ENCODE measurements at places on chromosomes 16 and 17.

- no peak for DNase-seq
Measured at GRCh38 chr17:7849130-7849750, 5.6 kb upstream of the TMEM88 start.

DNA sequence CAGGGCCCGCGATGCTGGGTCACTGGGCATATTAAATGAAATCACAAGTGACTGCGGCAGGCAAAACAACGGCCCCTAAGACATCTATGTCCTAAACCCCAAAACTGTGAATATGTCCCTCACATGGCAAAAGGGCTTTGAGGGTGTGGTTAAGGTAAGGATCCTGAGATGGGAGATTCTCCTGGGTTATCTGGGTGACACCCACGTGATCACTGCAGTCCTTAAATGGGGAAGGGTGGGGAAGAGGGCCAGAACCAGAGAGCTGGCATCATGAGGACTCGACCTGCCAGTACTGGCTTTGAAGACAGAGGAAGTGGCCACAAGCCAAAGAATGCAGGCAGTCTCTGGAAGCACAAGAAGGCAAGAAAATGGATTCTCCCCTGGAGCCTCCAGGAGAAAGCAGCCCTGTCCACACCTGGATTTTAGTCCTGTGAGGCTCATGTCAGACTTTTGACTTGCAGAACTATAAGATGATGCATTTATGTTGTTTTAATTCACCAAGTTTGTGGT, 12.5 kb downstream of the COTL1 start:
- no peak for DNase-seq

DNA sequence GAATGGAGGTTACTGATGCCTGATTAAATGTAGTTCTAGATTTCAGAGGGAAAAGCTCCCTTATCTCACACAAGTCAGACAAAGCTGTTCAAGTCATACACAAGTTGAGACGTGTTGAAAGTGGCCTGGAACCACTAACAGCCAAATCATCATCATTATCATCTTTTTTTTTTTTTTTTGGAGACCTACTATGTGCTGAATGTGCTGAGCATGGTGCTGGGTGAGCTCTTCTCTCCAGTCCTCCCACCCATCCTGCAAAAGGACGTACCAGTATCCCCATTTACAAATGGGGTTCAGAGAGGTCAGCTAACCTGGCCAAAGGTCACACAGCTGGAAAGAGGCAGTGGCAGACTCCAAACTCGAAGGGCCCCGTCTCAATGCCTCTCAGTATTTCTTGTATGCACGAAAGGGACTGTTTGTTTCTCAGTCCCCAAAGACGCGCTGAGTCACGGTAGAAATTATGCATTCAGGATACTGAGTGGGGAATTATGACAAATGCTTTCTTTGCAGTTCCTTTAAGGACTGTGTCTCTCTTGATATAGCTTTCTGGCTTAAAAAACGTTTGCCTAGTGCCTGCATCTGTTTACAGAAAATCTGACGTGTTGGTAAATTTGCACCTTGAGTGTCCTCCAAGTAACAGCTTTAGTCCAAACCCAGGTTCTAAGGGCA, 235.5 kb downstream of the XYLT1 start:
- DNase-seq = no peak

GRCh38 chr16:57957673-57958392, 13.1 kb downstream of the CNGB1 start:
- DNase-seq = no peak

GRCh38 chr16:53915452-53916160, 211.7 kb downstream of the FTO start:
- no peak for DNase-seq

GRCh38 chr16:85521552-85522307, 91.4 kb upstream of the GSE1 start:
- no peak for DNase-seq

- DNase-seq = no peak
Measured at GRCh38 chr17:17355426-17355825, 52.3 kb downstream of the NT5M start.

GRCh38 chr17:58621174-58621573, 70.7 kb downstream of the TEX14 start:
- no peak for DNase-seq

DNA sequence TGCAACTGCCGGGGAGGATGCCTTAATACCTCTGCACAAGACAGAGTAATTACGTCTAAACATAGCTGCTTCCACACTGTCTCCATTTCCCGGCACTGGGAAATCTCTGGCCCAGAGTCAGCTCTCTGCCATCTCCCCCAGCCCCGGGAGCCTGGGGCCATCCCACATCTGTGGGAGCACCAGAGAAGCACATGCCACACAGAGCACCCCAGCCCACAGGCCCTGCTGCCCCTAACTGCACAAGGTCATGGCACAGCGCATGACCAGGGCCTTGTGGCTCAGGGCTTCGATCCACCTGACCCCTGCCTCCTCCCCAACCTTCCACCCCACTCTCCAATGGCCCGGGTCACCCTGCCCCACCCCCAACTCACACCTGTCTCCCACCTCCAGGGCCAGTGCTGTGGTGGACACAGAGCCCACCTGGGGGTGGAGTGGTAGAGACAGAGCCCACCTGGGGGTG, 36.6 kb upstream of the RBFOX3 start:
- DNase-seq = no peak

DNA sequence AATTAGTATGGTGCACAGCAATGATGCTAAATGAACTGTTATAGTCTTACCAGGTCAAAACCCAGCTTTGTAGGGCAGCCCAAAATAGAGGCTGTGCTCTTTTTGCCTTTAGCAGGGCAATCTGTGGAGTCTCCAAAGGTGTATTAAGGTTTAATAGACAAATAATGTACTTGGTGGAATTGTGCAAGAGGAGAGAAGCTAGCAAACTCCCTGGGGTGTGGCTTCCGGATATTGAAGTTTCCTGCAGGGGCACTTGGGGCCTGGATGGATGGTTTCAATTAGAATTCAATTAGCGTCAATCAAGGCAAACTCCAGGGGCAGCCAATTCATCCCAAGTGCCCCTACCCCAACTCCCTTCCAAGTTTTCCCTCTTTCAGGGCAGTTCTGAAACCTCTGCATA, 285.8 kb downstream of the UTP18 start:
- DNase-seq = no peak

- DNase-seq = no peak
Measured at GRCh38 chr17:34436607-34437006, 73.6 kb upstream of the CCL1 start.

- DNase-seq = no peak
Measured at GRCh38 chr16:4647644-4647980, 23.0 kb downstream of the MGRN1 start.

DNA sequence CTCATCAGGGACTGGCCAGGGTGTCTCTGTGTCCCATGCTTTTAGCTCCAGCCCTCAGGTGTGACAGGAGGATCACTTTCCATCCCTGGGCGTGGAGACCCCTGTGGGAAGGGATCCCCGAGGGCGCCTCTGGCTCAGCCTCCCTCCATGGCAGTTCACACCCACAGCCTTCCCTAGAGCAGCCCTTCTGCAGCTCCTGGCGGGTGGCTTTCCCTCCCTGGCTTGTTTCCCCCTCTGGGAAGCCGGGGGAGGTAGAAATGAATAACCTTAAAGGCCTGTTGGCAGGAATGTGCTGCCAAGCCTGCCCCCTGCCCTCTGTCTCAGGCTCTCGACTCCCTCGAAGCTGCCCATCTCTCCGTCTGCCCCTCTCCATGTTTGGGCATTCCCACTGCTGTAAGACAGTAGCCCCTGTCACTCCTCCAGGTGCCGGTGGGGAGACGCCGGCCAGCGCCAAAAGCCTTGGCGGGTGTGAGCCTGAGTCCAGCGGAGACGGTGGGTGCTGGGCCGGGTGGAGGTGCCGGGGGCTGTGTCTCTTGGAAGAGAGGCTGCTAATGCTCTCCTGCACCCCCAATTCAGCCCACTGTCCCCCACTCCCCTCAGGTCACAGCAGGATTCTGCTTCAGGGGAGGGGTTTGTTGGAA, 2.1 kb upstream of the ATP2A1 start:
- DNase-seq = no peak

DNA sequence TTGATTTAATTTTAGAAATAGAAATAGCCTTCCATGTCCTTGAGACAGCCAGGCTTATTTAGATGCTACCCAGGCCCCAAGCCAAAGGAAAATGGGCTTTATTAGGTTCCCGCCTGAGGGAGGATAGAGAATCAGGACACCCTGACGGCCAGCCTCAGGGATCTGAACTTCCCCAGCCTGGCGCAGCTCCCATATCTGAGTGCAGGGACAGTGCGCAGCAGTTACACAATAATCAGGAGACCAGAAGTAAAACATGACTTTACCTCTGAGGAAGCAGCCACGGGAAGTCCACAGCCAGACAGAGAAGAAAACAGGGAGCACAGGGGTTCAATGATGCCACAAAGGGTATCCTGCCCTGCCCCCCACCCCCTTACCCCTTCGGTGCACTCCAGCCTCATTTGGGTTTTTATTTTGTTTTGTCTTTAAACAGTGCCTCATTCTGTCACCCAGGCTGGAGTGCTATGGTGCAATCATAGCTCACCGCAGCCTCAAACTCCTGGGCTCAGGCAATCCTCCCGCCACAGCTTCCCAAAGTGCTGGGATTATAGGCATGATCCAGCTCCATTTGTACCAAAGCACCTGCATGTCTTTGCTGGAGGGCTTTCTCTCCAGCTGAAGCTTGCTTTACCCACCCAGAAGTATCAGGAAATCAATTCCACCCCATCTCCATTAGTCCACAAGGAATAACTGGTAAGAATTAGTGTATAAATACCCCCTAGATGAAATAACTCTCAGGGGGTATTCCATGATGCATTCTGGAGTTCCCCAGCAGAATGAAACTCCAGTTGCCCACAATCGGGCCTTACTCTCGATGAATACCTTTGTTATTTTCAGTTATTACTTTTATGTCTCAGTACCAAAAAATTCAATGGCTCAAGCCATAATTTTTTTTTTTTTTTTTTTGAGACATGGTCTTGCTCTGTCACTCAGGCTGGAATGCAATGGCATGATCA, 21.9 kb downstream of the ORC6 start:
- no peak for DNase-seq

DNA sequence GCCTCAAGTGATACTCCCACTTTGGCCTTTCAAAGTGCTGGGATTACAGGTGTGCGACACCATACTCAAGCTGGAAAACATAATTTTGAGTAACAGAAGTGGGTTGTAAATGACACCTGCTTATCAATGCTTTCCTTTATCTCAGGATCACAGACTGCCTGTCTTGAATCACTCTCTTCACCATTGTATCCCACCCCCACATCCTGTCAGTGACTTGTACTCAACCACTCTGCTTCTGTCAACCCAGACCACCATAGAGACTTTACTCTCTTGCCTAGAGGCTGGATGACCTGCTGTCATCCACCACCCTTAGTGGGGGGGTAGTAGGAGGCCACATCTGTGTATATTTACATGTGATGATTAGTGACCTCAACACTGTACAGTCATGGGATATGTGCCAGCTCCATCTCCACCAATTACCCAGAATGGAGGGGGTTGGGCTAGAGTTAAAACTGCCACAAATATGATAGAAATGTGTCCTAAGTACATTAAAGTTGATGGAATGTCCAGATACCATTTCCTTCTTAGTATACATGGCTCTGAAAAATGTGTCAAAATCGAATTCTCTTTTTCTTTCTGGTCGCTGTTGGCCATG, 338.7 kb downstream of the GRIN2A start:
- no peak for DNase-seq

- no peak for DNase-seq
Measured at GRCh38 chr16:80669673-80670072, 128.9 kb downstream of the DYNLRB2 start.

GRCh38 chr17:71395901-71396300, 724.9 kb upstream of the SOX9 start:
- DNase-seq = no peak

GRCh38 chr16:85094812-85095211, 17.5 kb downstream of the CIBAR2 start:
- no peak for DNase-seq

DNA sequence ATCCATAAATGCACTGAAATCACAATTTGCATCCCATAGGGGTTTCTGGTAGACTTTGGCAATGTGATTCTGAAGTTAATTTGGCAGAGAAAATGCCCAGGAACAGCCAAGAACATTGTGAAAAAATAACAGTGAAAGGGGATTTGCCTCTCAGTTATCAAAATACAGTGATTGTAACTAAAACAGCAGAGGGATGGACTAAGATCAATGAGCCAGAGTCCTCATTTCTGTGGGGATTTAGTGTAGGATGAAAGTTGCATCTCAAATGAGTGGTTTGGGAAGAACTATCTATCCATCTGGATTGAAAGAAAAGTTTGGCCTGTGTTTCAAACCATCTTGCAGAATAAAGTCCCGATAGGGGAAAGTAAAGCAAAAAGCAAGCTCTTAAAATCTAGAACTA, 28.1 kb downstream of the MYBBP1A start:
- DNase-seq = no peak

DNA sequence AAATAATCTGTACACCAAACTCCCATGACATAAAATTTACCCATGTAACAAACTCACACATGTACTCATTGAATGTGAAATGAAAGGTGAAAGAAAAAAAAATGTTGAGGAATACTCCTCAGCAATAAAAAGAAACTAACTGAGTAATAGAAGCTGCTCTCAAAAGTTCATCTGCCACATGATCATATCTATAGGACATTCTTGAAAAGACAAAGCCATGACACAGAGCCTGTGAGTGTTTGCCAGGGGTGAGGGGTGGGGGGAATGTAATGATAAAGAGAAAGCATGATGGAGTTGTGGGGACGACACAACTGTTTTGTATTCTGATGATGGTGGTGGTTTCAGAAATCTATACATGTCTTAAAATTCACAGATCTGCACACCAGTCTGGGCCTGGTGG, 52.2 kb upstream of the TMC5 start:
- no peak for DNase-seq

GRCh38 chr17:3659541-3660111, 8.8 kb downstream of the TAX1BP3 start:
- DNase-seq = no peak

DNA sequence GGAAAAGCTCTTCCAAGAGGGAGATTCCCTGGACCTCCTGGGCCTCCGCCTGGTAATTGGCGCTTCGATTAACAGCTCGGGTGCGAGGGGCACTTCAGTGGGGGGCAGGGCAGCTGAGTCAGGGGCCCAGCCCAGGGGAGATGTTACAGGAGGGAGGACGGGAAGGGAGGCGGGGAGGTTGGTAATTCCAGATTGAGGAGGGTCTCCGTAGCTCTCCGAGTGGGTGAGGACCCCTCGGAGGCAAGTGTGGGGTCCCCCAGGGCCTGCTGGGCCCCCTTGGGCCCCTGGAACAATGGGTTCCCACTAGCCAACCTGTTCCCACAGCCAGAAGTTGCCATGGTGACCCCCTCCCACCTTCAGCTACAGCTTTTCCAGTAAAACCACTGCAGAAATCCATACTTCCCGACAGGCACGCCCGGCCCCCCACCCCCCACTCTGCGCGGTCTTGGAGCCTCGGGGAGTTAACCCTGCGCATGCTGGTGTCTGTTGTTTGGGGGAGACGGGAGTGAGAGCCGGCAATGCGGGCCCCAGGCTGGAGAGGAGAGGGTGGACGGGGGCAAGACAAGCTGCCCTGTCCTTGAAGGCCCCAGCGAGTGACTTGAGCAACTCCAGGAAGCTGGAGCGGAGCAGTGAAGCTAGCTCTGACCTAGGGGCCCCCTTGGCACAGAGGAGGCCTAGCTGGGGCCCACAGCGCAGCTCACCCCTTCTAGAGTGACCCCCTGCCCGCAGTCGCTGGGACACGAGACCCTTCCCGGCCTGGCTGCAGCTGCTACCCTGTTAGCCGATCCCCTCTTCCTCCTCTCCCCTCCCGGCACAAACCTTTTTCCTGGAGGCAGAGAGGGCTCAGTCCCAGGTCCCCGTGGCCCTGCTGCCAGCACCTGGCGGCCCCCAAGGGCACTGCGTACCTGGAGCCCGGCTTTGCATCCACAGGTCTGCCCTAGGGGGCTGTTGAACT, 37.8 kb downstream of the TMEM235 start:
- DNase-seq = no peak

Measured in NK-92 treated with Interleukin-12 subunit alpha and Interleukin-12 subunit beta, amount 100 ng/mL, for 24 hours (cell line).